Hematopoietic multipotent progenitor cell treated with erythropoietin and hydrocortisone succinate and interleukin-3 and kit ligand, for 15 days (in vitro differentiated cells): ENCODE measurements at places on chromosomes 5 and 9.

GRCh38 chr5:75052192-75053053, at the start of gene GCNT4:
Gene GCNT4, minus strand, starts transcription at chr5:75052558. Its CDS starts 22,521 bp downstream, at chr5:75030037.
- no peak for DNase-seq

DNA sequence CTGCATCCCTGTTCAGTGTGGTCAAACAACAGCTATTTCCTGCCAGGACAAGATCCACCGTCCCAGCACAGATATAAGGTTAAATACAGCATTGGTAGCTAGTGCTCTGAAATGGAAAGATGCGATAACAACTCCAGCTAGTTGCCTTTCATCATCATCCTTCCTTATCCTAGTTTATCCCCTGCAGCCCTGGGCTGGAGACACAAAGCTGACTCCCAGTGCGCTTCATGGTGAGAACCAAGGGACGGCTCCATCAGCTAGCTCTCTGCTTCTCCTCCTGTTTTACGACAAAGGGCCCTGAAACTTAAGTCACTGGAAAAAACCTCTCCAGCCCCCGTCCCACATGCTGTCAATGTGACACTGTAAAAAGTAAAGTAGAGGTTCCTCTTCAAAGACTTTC, 37.9 kb downstream of the CDC14B start:
- no peak for DNase-seq

- no peak for DNase-seq
These were observed 194.0 kb downstream of the FBXL7 start for GRCh38 chr5:15693933-15694332.

DNA sequence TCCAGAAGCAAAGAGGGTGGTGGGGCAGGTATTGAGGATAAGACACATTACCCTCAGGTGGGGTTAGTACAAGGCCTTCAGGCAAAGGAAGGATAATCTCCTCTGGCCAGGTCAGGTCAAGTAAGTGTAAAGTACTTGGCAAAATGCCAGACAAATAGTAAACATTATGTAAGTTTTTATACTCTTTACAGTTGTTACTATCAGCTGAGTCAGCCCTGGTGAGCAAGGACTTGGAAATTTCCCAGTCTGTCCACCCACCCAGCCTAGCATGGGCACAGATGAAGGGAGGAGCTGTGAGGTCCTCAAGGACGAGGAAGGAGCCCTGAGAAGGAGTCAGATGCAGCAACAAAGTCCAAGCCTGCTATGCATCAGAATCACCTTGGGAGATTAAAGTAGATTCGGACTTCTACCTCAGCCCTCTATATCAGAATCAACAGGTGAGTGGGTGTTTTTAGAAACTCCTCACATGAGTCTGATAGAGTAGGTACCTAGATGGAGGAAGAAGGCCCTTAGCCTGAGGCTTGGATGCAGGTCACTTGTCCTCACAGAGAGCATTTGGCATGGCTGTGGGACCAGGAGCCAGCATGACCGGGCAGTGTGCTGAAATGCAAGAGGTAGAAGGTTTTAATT, 50.2 kb upstream of the BARX1 start:
- DNase-seq = peak; percentile 3

- peak; percentile 61 for DNase-seq
These were observed 123.5 kb downstream of the SCAMP1 start for GRCh38 chr5:78483809-78484521.
